ENCODE measurements at places on chromosomes 4 and X.

DNA sequence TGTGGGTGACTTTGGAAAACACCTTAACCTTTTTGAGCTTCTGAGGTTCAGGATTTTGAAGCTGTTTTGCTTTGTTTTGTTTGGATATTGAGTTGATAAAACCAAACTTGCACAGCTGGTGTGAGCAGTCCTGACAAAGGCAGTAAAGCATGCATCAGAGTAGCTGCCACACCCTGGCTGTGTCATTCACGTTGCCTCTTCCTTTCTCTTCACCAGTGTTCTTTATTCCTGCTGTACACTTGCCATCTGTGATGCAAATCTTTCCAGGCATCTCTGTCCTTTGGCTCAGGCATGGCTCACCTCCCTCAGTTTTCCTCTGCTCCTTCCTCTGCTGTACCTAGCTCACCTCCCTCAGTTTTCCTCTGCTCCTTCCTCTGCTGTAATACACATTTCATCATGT lies 1850.2 kb upstream of the AGA start:
- no peak for DNase-seq

DNA sequence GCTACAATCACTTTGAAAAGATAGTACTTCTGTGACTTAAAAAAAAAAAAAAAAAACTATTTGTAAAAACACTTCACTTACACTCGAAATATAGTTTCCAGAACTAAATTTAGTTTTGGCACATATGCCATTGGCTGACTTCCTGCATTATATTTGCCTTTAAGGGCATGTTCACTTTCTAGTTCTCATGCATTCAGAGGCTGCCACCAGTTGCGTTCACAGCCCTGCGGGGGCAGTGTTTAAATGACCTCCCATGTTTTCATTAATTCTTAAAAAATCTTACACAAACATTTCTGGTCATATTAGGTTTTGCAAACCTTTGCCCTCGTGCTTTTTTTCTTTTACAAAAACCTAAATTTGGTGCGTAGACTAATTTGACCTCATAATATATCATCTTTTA lies 12.4 kb upstream of the ARHGAP6 start:
- DNase-seq, result no peak

GRCh38 chr4:148327683-148328082 lies 114.5 kb downstream of the NR3C2 start:
- DNase-seq, result no peak

DNA sequence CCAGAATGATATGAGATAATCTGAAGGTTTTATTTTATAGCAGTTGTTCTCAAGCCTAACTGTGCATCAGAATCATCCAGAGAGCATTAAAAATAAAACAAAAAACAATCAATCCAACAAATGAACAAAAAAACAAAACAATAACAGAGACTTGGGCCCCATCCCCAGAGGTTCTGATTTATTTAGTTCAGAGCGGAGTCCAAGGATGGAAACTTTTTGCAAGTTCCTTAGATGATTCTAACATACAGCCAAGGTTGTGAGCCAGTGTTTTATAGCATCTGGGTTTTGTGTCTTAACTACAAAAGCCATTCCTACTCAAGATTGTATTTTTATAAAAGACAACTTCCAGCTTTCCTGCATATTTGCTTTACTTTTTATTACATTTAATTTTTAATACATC lies 59.4 kb upstream of the GRPR start:
- DNase-seq, result no peak

DNA sequence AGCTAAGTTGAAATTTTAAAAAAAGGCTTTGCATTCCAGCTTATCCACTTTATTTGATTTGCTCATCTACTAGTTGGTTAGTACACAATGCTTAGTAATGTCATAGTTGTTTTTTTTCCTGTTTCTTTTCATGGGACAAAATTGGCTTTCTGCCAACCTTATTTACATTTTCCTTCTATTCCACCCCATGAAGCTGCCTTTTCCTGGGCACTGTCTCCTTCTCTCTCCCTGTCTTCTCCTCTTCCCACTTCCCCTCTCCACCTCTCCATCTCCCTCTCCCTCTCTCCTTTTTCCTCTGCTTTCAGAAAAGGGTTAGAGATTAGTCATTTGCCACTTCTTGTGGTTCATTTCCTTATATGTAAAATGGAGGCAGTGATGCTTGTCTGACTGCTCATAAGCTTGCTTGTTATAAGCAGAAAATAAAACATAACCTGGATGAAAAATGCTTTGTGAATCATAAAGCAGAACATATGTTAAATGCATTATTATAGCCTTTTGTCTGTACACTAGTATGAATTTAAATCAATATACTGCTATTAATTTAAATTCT lies 181.9 kb downstream of the CEP135 start:
- no peak for DNase-seq

Measured in COLO829 (cell line).